Aorta (tissue), 5 donors: ENCODE measurements at places on chromosomes 1 and 21. TPM values are rescaled to one million over a fixed set of nuclear protein-coding genes. Genes with fewer than 3 reads are reported as not detected.

Gene S100A11
- 418 TPM for total RNA-seq

Gene C8A
- total RNA-seq = not detected

Gene GBP5
- total RNA-seq = 7.9 TPM

- H3K4me3 ChIP-seq = no peak overlapping the region
- no peaks in the 10 kb centered on the region for H3K27me3 ChIP-seq
- peaks cover 2% of the 10 kb centered on the region for H3K4me1 ChIP-seq
Observed at GRCh38 chr1:208289716-208290115, 45.5 kb upstream of the PLXNA2 start.

GRCh38 chr1:67766141-67766978, 66.9 kb downstream of the GNG12 start:
- no peak overlapping the region for H3K4me3 ChIP-seq
- H3K27ac ChIP-seq = peak overlapping the region; percentile 22
- peaks cover 5% of the 10 kb centered on the region for H3K4me1 ChIP-seq
- H3K27me3 ChIP-seq = no peaks in the 10 kb centered on the region
- H3K36me3 ChIP-seq = no peaks in the 10 kb centered on the region

- H3K27ac ChIP-seq = no peak overlapping the region
- DNase-seq = no peak
- H3K4me1 ChIP-seq = no peaks in the 10 kb centered on the region
- no peaks in the 10 kb centered on the region for H3K27me3 ChIP-seq
Observed at GRCh38 chr1:245365095-245366020, 210.6 kb downstream of the KIF26B start.

DNA sequence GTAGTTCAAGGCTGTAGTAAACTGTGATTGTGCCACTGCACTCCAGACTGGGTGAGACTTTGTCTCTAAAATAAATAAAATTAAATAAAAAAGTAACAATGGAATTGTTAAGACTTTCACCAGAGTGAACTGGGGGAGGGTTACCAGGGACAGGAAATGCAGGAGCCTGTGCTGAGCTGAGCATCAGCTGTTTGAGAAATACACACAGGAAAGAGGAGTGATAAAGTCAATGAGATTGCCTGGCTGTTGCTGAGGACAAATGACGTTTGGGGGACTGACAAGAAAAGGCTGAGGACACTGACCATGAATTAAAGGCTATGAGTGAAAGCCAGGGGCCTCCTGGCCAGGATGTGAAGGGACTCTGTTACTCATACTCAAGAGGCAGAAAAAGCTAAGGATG, 226.3 kb downstream of the SETD4 start:
- no peaks in the 10 kb centered on the region for H3K4me1 ChIP-seq
- H3K27ac ChIP-seq = no peak overlapping the region
- H3K36me3 ChIP-seq = no peaks in the 10 kb centered on the region
- DNase-seq = no peak
- H3K27me3 ChIP-seq = no peaks in the 10 kb centered on the region
- H3K4me3 ChIP-seq = no peak overlapping the region

- no peaks in the 10 kb centered on the region for H3K27me3 ChIP-seq
- peaks cover 3% of the 10 kb centered on the region for H3K36me3 ChIP-seq
- H3K4me3 ChIP-seq = no peak overlapping the region
- no peak overlapping the region for H3K27ac ChIP-seq
Observed at GRCh38 chr1:45047032-45047431, 35.0 kb downstream of the UROD start.

DNA sequence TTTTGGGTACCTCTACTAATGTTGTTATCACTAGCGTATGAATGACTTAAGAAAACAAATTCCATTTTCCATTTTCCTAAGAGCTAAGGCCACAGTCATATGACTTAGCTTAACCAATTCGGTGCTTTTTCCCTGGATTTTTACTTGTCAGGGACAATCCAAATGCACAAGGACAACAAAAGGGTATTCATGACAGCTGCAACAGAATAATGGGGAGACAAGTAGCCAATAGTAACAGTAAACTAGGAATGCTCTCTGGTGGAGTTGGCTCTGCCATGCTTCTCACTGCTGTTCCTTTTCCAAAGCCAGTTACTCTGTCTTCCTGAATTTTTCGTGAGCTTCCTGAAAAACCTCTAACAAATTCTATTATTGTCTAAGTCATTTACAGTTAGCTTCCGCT, 52.9 kb downstream of the LRRIQ3 start:
- no peak overlapping the region for H3K27ac ChIP-seq
- H3K4me1 ChIP-seq = no peaks in the 10 kb centered on the region
- no peak overlapping the region for H3K4me3 ChIP-seq

- no peak for DNase-seq
- H3K4me1 ChIP-seq = no peaks in the 10 kb centered on the region
- no peaks in the 10 kb centered on the region for H3K27me3 ChIP-seq
- no peak overlapping the region for H3K4me3 ChIP-seq
- H3K27ac ChIP-seq = no peak overlapping the region
Observed at GRCh38 chr1:112698366-112699310, 8.3 kb downstream of the RHOC start.

DNA sequence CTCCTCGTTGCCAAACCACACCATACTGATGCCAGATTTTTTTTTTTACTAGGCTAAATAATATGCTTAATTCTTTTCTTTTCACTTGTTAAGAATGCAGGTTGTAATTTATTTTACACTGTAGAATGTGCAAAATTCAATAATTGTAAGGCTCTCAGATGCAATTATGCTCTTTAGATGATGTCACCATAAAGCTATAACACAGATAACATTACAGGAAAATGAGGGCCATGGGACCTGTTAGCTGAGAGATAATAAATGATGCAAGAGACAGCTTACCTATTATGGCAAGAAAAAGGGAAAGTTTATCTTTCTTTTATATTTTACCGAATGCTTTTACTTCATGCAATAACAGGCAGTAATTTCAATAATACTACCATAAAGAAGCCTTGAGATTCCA, 35.4 kb downstream of the CHRM3 start:
- H3K27me3 ChIP-seq = no peaks in the 10 kb centered on the region
- no peak for DNase-seq
- H3K4me1 ChIP-seq = no peaks in the 10 kb centered on the region

GRCh38 chr1:189149547-189150375, 1327.9 kb downstream of the BRINP3 start:
- no peak overlapping the region for H3K4me3 ChIP-seq
- no peak overlapping the region for H3K27ac ChIP-seq
- DNase-seq = no peak
- H3K27me3 ChIP-seq = no peaks in the 10 kb centered on the region
- H3K36me3 ChIP-seq = no peaks in the 10 kb centered on the region
- no peaks in the 10 kb centered on the region for H3K4me1 ChIP-seq

DNA sequence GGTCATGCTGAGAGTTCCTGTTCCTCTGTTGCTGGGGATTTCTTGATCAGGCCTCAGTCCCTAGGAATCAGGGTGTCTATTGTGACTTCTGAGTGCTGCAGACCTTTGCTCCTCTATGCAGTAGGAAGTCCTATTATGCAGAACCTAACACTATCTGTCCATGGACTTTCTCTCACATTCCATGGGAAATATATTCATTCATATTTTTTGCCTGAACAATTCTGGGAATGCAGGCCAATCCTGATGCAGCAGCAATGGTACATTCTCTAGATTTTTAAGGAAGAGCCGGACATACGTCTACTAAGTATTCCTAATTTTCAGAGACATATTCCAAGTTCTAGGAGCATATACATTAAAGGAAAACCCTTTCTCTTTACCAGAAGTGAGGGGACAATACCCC, 61.1 kb upstream of the C1orf87 start:
- no peaks in the 10 kb centered on the region for H3K27me3 ChIP-seq
- H3K4me1 ChIP-seq = peaks cover 5% of the 10 kb centered on the region
- DNase-seq = no peak
- H3K4me3 ChIP-seq = no peak overlapping the region
- no peaks in the 10 kb centered on the region for H3K36me3 ChIP-seq

GRCh38 chr1:44810101-44810761, 1.9 kb downstream of the BTBD19 start:
- H3K4me3 ChIP-seq = no peak overlapping the region
- DNase-seq = peak; percentile 92
- H3K36me3 ChIP-seq = peaks cover 7% of the 10 kb centered on the region
- H3K27ac ChIP-seq = peak overlapping the region; percentile 38
- no peaks in the 10 kb centered on the region for H3K27me3 ChIP-seq
